ENCODE measurements at places on chromosomes 6 and 20.

GRCh38 chr20:46872328-46873211 is 22.1 kb upstream of the EYA2 start:
- DNase-seq, result no peak

GRCh38 chr6:157151989-157152388 is 171.3 kb downstream of the TMEM242 start:
- DNase-seq, result no peak

DNA sequence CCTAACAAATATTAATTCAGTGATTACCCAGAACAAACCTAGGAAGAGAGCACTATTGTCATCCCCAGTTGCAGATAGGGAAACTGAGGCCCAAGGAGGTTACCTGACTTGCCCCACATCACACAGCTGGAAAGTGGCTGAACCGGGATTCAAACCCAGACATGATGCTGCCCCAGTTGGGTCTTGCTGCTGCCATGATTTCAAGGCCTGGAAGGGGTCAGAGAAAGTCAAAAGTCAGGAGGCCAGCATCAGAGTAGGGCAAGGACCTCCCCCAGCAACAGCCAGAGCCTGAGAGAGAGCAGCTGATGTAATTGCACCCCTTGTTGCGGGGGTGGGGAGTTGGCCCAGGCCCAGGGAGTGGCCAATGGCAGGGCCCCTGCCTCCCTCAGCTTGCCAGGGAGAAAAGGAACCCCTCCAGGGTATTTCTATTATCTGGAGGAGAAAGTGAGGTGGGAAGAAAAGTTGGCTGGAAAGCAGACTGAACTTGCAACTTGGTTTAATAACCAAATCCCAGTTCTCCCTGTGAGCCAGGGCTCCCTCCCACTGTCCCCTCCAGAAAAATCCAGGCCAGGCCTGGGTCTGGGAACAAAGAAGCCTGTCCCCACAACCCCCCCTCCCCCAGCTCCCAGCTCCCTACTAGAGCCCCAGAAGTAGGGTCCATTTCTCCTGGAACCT is 83.6 kb downstream of the MRPL14 start:
- DNase-seq, result no peak

- no peak for DNase-seq
Observed at GRCh38 chr20:36121981-36122930, 32.3 kb upstream of the EPB41L1 start.

DNA sequence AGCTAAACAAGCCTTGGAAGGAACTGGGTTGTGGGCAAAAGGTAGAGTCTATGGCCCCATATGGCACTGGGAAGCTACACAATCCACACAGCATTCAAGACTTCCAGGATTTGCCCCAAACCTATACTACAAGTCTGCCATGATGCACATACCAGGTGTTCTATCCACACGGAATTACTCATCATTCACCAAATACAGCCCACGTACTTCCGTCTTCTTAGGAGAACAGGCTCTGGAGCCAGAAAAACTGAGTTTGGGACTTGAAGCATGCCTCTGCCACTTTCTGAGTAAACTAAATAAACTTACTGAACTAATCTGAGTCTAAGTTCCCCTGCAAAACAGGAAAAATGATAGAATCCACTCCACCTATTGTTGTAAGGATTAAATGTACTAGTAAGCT is 28.6 kb downstream of the RIMS4 start:
- DNase-seq, result no peak

DNA sequence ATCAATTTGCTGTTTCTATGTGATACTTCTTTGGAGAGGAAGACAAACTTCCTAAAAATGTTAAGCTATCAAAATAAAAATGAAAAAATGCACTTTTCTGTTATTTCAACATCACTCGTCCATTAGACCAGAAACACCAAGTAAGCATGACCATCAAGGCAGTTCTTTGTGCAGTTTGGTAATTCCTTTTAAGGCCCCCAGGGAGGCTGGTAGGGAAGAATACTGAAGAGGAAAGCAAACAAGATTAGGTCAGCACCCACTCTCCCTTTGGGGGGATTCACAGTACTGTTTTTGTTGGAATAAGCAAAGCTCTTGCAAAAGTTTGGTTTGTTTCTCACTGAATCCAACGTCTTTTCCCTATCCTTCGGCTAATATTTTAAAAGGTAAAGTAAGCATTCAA is 206.8 kb upstream of the SLC35B3 start:
- DNase-seq, result no peak

DNA sequence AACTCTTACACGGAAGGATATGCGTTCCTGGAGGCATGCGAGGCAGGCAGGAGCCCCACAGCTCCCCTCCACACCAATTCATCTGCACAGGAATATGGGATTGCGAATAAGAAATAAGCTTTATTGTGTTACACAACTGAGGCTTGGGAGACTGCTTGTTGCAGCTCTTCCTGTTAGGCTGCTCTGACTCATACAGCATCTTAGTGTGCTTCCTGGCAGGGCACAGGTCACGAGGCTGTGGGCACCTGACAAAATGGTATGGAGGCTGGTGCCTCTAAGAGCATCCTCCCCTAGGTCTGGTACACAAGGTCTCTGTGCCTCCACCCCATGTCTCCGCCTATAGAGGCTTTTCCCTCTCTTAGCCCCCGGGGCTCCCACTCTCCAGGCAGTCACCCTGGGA is 6.8 kb downstream of the SLC22A3 start:
- no peak for DNase-seq

GRCh38 chr20:42496595-42496994 is 693.1 kb downstream of the PTPRT start:
- DNase-seq, result no peak

DNA sequence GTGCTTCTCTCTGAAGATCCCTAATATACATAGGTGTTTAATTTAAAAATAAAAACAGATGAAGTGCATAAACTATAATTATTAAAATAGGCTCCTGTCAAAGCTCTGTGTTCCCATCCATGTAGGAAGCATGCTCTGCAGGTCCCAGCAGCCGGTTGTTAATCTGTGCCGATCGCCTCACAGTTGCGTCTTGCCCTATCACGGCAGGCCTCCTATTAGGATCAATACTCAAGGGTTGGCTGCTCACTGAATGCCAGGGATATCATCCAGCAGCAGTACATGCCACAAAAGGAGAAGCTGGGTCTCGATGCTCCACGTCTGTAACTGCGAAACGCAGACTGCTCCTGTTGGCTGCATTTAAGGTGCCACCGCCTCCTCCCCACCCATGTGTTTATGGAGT is 369.8 kb downstream of the CDH4 start:
- DNase-seq, result no peak

DNA sequence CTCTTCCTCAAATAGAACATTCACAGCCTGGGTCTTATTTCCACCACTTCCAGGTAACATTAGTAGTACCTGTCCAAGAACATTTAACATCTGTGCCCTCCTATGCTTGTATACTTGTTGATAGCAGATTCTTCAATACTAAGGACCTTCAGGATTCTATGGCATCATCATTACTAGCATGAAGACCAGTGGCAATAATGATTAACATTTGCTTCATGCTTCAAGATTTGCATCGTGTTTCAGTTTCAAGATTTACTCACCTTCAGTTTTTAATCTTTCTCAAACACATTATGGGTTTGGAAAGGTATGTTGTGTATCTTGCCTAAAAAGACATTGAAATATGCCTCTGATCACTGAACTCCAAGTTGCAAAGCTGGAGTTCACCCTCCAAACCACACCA is 412.8 kb upstream of the NRSN1 start:
- no peak for DNase-seq

GRCh38 chr20:24579475-24579874 is 110.0 kb downstream of the SYNDIG1 start:
- no peak for DNase-seq

DNA sequence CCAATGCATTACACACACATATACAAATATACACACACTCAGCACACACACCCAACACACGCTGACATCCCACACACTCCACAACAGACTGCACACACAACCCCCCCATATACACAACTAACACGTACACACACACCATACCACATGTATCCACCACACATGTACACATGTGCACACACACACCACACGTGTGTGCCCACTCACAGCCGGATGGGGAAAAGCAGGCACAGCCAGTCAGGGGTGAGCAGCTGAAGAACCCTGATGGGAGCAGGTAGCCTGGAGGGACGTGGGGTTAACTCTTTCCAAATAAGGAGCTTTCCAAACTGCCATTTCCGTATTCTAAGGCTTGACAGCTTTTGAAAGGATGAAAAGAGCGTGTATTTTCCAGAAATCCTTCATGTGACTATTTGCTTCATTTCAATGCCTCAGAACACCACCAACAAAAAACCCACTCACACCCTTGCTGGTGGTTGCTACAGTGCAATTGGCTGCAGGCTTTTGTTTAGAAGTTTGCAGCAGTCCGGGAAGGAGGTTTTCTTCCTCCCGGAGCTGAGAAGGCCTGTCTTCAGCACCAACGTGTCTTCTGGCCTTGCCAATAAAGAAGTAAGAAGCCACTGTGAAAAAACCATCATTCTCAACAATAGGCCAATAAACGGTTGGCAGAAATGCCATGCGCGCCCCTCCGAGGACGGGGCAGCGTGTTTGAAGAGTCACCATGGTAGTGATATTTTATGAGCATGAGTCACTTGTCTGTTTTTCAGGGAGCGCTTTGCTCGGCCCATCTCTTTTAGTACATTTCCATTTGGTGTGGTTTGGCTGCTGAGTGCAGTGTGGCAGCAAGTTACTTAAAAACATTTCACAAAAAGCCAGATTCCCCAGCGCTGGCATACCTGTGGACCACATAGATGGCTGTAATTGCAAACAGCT is 131.3 kb upstream of the GMDS start:
- no peak for DNase-seq

- DNase-seq, result no peak
Observed at GRCh38 chr6:135148889-135149288, 32.2 kb upstream of the MYB start.

DNA sequence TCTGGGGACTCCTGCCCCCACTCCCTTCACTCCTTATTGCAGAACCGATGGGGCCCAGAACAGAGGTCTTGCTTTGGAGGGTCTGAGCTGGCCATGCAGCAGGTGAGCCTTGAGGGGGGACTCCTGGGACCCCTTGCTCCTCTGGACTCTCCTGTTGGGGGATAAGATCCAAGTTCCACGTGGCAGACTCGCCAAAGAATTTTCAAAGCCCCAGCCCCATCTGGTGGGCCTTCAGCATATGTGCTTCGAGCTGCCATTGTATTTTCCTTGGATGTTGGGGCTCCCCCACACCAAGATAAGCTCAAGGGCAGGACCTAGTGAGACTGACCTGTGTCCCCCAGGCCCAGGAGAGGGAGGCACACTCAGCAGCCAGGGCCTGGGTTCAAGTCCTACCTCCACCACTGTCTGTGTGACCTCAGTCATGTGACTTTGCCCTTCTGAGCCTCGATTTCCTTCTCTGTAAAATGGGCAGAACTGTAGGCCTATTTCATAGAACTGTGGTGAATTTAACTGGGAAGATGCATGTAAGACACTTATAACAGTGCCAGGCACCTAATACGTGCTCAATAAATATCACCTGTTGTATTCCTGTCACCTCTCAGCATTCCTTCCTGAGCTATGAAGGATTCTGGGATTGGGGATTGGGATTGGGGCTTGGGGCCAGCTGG is 115.5 kb downstream of the VEGFA start:
- no peak for DNase-seq

- no peak for DNase-seq
Observed at GRCh38 chr20:20573797-20574196, 138.6 kb downstream of the RALGAPA2 start.

DNA sequence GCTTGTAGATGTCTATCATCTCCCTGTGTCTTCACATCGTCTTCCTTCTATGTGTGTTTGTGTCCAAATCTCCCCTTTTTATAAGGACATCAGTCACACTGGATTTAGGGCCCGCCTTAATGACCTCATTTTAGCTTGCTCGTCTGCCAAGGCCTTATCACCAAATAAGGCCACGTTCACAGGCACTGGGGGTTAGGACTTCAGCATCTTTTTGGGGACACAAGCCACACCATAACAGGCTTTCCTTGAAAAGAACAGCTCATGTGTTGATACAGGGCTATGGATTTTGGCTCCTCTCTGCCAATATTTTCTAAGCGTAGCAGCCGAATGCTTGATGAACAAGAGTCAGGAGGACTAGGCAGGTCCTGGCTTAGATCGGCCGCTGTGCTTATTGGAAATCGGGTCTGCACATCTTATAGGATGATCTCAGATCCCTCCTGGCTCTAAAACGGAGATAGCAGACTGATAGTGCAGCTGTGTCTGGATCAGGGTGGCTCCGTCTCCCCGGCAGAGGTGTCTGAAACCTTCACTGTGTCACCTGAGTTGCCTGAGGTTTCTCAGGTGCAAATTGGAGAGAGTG is 16.2 kb upstream of the TMEM181 start:
- no peak for DNase-seq

DNA sequence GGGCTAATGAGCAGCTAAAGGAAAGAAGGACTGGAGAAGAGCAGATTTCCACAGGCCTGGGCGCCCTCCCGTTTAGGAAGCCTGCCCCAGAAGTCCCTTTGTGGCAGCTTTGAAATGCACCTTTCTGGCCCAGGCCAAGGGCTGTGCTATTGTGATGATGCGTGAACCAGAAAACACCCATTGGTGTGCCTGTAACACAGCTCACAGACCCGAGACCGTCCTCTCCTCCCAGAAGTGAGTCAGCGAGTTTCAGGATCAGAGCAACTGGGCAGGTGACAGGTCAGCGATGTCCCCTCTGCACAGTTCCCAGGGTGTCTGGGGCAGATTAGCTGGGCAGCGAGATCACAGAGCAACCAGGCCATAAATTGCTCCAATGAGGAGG is 71.9 kb upstream of the SULF2 start:
- DNase-seq, result no peak

GRCh38 chr6:41572613-41573012 is 26.4 kb downstream of the FOXP4 start:
- no peak for DNase-seq

DNA sequence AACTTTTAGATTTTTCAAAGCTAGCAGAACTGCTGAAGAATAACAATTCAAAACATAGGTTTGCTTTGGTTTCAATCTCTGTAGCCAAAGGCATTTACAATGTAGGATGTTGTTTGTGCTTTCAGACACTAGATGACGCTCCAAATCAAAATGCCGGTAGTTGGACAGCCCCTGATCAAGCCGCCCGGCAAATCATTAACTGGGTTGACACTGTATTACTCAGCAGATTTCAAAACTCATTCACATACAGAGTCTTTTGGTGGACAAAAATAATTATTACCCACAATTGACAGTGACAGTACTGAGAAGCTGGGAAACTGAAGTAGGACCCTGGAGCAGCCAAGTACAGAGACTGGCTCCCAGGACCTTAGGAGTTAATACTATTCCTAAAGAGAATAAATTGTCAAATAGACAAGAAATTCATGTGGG is 21.3 kb upstream of the HFE start:
- no peak for DNase-seq

DNA sequence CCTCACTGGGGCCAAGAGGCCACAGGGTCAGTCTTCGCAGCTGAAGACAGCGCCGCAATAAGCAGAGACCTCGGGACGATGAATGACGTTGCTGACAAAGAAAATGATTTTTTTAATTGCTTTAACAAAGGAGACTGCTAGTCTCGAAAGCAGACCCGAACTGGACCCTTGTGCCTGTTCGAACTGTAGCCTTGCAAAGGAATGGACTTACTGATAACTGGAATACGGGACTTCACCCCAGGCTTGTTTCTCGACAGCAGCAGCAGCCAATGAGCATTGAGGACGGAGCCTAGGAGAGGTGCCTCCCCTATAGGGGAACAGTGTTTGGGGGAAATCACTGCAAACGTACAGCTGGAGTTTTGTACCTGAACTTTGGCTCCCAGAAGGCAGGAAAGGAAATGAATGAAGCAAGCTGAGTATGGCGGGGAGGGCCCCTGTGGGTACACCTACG is 1.3 kb upstream of the TAF4 start:
- DNase-seq, result no peak

- no peak for DNase-seq
Observed at GRCh38 chr6:41573276-41573675, 27.1 kb downstream of the FOXP4 start.

GRCh38 chr20:13661070-13661685 is 22.4 kb upstream of the TASP1 start:
- no peak for DNase-seq
